Mesangial cell (primary cell): ENCODE measurements at places on chromosomes 2 and 18. TPM values are rescaled to one million over a fixed set of nuclear protein-coding genes. Genes with fewer than 3 reads are reported as not detected.

Gene UGT1A4
- total RNA-seq = not detected in 2 replicates

Gene FAHD2A
- 36.8 and 37.3 TPM in 2 replicates for total RNA-seq

Gene CFAP221
- 0.81 and 1.8 TPM in 2 replicates for total RNA-seq

Gene SLC4A5
- under 0.01 and 0.51 TPM in 2 replicates for total RNA-seq

Gene NIFK
- 20.0 and 21.5 TPM in 2 replicates for total RNA-seq

Gene CDH19
- total RNA-seq = not detected in 2 replicates

Gene OXER1
- total RNA-seq = 0.13 and 0.16 TPM in 2 replicates

Gene SATB2
- total RNA-seq = 1.6 and 3.5 TPM in 2 replicates

Gene NAT8
- not detected in 2 replicates for total RNA-seq

Gene CAPN14
- 0.13 TPM in 1 of 2 replicates, not detected in the other for total RNA-seq

Gene LRRC30
- not detected in 2 replicates for total RNA-seq

Gene OR6B2
- not detected in 2 replicates for total RNA-seq

Gene RBKS
- total RNA-seq = 3.4 and 4.4 TPM in 2 replicates
